ENCODE measurements at places on chromosomes 7 and 10. TPM values are rescaled to one million over a fixed set of nuclear protein-coding genes. Genes with fewer than 3 reads are reported as not detected.

DNA sequence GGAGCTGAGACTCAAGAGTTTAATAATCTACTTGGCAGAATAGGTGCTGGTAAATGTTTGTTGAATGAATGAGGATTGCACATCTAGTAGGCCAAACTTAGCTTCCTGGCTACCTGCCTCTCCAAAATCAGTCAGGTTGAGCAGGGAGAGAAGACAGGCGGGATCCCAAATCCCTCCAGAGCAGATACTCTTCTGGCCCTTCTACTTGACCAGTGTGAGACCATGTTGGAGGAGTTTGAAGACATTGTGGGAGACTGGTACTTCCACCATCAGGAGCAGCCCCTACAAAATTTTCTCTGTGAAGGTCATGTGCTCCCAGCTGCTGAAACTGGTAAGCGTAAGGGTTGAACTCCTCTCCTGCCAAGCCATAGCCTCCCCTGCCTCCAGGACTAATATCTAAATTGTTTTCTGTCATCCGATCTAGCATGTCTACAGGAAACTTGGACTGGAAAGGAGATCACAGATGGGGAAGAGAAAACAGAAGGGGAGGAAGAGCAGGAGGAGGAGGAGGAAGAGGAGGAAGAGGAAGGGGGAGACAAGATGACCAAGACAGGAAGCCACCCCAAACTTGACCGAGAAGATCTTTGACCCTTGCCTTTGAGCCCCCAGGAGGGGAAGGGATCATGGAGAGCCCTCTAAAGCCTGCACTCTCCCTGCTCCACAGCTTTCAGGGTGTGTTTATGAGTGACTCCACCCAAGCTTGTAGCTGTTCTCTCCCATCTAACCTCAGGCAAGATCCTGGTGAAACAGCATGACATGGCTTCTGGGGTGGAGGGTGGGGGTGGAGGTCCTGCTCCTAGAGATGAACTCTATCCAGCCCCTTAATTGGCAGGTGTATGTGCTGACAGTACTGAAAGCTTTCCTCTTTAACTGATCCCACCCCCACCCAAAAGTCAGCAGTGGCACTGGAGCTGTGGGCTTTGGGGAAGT is 2.2 kb upstream of the MBLAC1 start:
- no peak for DNase-seq

GRCh38 chr10:93458821-93459257 is 23.3 kb downstream of the MYOF start:
- DNase-seq = peak; percentile 89

GRCh38 chr10:69348816-69349541 is 67.7 kb downstream of the TACR2 start:
- DNase-seq = no peak

GRCh38 chr7:101100858-101101847 is 15.9 kb downstream of the TRIM56 start:
- DNase-seq = peak; percentile 24

- DNase-seq = no peak
Measured at GRCh38 chr7:133434246-133434865, 181.5 kb downstream of the EXOC4 start.

The ELN gene
- 298 TPM for polyA plus RNA-seq

GRCh38 chr10:112343056-112343806 is 30.7 kb upstream of the ACSL5 start:
- no peak for DNase-seq

DNA sequence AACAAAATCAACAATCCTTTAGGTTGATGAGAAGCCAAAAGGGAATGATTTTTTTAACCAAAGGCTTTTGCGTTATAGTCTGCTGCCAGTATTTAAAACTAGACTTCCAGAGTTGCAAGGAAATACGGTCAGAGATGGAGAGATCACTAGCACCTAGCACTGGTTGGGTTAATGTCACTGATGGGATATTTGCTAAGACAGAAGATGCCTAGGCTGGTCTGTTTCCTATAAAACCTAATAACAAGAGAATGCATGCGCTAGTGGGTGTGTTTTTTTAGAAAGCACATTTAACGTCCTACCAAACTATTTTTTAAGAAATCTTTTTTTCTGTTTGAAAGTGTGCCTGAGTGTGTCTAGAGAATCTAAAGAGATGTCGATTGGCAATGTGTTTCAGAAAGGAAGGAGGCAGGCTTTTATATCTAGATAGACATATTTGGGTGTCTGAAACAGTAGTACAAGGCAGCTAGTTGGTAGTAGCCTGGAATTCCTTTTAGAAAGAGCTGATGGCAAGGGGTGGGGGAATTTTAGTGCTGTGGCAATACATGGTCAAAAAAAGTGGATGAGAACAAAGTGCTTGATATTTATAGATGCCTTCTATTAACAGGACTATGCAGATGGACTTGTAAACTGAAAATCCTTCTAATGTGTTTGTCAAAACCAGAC is 863 bp downstream of the CALD1 start:
- DNase-seq = no peak

The MMP21 gene
- 1.2 TPM for polyA plus RNA-seq

DNA sequence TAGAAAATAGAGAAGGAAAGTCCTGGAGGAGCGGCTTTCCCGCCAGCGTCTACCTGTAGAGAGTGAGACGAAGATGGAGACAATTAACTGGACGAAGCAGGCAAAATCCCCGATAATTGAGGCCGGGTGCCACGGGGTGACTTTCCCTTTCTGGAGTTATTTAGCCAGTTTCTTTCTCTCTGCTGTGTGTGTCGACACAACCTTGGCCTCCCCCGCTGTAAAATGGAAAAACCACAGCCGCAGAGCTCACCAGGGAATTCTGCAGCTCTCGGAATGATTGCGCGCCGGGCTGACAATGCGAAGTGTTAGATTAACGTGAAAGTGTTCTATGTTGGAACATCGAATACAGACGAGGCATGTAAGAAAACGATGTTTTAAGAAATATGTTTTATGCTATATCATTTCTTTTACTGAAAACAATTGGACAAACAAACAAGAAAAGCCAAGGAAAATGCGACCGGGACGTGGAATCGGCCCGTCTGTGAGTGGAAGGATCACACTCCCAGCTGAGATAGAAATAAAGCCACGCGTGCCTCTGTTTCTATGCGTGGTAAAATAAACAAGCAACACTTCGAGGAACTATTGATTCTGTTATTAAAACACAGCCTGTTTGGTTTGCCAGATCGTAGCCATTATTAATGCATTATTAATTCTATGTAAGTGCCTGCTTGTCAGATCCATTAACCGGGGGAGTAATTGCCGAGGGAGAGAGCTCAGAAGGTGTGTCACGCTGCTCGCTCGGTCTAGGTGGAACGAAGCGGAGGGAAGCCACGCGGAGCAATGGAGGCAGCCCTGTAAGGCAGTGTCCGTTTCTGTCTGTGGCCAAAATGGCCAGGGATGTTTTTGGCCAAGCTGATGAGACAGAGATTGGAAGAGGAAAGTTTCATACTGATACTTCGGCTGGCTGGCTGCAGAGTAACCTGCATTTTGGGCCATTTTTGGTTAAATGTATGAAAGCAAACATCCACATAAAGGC is 129.4 kb downstream of the DNAJB6 start:
- DNase-seq = no peak

GRCh38 chr7:99380823-99381663 is 6.5 kb downstream of the ARPC1B start:
- no peak for DNase-seq

The ACTR3C gene
- 4.1 TPM for polyA plus RNA-seq

DNA sequence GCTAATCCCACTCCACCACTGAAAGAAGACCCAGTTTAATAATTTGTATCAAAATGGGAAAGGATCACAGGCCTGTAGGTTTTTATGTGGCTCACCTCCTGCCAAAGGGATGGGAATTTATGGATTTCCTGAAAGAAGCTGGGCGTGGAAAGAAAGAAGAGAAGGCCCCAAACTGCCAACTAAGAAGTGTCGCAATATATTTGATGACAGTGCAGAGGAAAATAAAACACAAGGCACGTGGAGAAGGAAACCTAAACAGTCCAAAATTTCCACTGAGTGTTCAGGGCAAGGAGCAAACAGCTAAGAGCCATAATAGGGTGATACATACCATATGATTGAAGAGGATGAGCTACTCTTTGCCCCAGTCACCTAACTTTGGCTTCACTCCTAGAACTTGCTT is 667.2 kb downstream of the GATA3 start:
- no peak for DNase-seq

GRCh38 chr7:22672846-22673680 is 53.9 kb upstream of the IL6 start:
- DNase-seq = no peak

The EBLN1 gene
- polyA plus RNA-seq = not detected

DNA sequence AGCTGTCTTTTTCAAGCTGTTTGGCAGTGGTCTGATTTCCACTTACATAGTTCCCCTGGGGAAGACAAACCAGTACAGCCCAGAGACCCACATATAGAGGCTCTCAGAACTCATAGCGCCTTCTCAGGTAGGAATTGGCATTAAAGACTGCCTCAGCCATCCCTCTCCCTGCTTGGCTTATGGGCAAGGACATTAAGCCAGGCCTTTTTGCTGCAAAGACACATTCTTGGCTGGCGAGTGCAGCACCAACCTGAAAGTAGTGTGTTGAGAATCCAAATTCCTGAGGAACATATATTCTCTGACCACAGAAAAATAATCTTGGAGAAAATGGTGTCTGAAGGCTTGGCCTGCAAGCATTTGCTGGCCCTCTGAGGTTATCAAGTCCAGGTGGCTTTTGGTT is 39.2 kb upstream of the HPS1 start:
- no peak for DNase-seq

DNA sequence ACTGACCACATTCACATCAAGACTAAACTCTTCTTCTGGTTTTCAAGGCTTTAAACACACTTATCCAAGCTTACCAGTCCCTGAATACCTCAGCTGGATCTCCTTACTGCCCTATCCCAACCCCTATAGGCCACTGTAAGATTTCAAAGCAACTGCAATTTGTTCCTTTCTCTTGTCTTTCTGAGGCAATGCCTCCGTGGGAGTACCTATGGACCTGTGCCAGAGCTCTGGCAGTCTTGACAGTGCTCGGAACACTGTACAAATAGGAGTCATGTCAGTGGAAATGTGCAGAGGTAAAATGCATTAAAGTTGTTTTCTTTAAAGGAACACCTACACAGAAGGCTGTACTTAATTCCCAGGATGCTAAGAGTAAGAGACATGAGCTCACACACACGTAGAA is 124.7 kb downstream of the CNOT4 start:
- DNase-seq = no peak

DNA sequence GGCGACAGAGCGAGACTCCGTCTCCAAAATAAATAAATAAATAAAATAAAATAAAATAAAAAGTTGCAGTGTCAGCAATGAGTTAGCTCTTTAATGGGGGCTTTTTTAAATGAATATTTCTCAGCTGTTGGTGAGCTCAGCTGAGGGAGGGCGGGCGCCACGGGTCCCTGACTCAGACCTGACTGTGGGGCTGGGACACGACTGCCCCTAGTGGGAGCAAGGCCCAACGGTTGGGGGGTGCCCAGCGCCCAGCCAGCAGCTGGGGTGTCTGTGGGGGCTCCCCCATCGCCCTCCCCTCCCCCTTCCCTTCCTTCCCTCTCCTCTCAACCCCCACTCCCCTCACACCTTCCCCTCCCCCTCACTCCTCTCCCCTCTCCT is 46.6 kb downstream of the PWWP2B start:
- peak; percentile 87 for DNase-seq

DNA sequence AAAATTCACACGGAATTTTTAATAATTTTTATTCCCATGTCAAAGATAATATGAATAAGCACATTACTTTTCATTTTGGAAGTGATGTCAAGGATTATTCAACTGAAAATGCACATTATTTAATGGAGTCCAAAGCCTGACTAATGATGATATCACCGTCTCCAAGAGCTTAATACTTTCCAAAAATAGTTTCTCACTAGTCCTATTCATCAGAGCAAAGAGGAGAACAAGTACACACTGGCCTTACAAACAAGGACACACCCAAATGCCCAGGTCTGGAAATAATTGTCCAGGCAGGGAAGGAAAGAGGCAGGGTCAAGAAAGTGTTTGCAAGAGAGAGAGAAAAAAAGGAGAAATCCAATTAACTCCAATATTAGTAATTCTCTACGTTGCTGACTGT is 216.8 kb upstream of the CCDC6 start:
- no peak for DNase-seq
